Caudate nucleus (tissue), 63 donors: ENCODE measurements at places on chromosomes 1 and 21.
A peak's percentile ranks its signal among the peaks of the same experiment; 100 is the strongest.

GRCh38 chr1:38270849-38271633 lies 224.4 kb upstream of the POU3F1 start:
- DNase-seq, result no peak

- DNase-seq, result no peak
Observed at GRCh38 chr1:87473203-87473661, 144.6 kb downstream of the LMO4 start.

DNA sequence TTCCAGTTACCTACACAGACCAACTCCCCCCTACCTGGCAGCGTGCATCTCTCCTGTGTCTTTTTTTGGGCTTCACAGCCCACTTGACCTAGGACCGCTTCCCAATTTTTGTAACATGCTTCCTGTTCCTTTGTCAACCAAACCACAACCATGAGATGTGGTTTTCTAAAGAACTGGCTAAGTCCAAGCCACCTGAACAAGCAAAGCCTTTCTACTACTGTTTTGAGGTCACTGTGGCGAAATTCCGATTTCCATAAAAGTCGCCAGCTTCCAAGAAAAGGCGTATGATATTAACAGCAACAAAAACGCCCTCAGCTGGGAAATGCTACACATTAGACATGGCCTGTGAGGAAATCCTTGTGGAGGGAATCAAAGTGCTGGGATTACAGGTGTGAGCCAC lies 12.7 kb upstream of the AK2 start:
- no peak for DNase-seq

DNA sequence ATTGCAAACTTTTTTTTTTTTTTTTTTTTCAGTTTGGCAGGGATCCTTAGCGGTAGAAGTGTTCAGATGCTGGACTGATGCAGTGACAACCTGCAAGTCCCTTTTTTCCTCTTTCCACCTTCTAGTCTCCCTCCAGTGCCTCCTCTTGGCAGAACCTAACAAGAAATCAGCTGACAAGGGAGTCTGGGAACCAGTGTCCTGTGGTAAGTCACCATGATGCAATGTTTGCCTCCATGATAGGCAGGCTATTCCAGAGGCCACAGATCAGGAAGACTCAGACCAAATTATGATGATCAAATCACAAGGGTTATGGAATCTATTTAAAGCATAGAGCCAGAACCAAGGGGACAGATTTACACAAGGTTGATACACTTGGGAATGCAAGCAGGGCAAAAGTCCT lies 3.0 kb upstream of the CD34 start:
- no peak for DNase-seq

- no peak for DNase-seq
Observed at GRCh38 chr1:200253774-200254495, 155.9 kb downstream of the ZNF281 start.

DNA sequence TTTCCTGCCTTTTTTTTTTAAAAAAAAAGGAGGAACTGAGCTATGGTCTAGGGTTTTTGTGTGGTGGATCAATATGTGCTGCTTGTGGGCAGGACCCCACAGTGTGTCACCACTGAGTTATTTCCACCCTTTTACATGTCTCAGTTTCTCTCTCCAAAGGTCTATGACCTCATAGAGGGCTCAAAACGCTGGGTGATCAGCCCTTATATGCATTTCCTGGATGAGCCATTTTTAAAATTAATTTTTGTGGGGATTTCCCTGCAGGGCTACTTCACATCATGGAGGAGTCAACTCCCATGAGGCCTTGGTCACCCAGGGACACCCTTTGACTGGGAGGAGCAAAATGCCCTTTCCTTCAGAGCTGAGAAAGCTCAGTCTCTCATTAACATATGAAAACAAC lies 20.7 kb upstream of the HAO2 start:
- no peak for DNase-seq

DNA sequence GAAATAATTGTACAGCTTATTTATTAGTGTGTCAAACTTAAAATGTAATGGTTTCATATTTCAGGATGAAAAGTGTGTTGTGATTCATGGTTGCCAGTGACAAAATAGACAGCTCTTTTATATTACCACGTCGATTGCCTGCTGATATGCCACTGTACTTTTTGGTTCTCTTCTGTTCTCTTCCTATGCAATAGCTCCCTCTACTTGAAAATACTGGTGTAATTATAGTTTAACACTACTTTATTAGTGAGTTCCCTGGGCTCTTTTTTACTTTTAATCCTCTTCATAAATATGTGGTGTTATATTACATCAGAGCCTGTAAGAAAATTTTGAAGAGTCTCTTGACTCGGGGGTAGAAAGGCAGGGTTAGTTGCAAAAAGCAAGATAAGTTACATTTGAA lies 111.3 kb downstream of the PATJ start:
- no peak for DNase-seq

DNA sequence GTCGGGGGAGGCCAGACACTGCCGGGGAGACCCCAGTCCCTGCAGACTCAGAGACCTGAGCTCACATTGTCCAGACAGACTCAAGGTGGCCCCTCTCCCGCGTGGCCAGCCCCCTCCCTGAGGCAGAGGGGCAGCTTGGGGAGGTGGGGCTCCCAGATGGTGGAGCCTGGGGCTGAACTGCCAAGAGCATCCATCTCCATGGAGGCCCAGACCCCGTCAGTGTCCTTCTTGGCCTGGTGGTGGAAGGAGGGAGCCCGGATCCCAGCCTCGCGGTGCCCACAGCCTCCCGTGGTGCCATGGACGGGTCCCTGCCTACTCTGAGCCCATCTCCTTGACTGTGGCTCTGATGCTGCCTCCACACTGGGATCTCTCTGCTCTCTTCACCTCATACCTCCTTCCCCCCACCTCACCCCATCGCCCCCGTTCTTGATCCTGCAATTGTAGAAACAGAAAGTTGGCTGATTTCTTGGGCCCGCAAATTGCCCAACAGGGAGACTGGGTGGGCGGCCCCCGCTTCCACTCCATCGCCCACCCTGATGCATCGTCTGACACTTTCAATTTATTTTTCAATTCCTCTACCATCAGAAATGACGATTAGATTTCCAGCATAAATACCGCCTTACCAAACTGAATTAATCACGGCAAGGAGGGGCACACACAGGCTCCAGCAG lies 348.9 kb downstream of the MATN1 start:
- no peak for DNase-seq

DNA sequence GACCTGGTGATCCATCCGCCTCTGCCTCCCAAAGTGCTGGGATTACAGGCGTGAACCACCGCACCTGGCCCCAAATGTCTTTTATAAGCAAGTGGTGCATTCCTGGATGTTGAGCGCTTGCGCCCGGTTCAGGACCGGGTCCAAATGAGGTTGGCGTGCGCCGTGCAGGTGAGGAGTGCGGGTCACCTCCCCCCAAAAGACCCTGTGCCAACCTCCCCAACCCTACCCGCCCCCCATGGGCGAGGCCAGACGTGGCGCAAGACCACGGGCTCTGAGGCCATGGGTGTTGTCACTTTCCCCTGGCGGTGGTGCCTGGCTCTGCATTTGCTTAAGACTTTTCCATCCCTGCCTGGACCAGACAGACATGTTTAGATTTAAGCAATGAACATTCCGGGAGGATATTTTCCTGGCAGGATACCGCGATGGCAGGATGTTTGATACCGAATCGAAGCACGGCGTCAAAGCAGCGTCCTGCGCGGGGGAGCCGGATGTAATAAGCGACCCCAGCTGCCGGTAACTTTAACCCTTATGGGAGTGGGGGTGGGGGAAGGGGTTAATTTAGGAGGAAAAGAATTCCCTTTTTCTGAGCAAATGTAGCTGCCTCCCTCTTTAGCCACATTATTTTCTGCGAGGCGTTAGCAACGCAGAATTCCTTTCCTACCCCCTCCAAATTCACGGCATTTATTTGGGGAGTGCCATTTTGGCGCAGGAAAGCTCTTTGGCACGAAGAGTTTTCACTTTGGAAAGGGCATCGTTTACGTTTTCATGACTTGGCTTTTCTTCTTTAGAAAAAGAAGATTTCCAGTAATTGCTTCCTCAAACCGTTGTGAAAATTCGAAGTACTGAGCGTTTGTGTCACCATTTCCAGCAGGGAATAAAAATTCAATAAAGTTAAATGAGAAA lies 27.8 kb upstream of the RNF187 start:
- DNase-seq, result peak; percentile 43

DNA sequence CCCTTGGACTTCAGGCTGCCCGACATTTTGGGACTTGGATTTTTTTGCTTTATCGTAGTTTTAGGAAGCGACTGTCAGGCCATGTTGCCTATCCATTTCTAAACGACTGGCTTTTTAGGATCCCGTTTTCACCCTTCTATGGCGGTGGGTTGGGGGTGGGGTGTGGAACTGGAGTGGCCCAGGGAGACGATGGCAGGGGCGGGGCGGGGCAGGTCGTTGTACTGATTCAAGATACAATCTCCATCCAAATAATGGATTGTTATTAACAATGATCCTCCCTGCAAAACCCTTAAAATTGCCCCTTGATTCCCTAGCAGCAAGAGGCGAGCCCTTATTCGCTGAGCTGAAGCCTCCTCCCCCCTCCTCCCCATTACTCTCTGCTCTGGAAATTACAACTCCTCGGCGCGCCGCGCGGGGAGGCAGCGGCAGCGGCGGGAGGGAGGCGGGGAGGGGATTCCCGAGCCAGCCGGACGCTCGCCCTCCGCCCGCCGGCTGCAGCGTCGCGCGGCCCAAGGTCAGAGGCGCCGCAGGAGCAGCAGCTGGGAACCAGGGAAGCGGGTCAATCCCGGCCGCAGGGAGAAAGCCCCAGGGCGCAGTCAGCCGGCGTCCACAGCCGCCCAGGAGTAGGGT lies at the start of gene TRIM67:
TSS of gene TRIM67 (plus strand) at position 392 of the 630 bp plus-strand sequence. CDS start 912 bp downstream, outside the sequence.
- DNase-seq, result no peak

- DNase-seq, result no peak
Observed at GRCh38 chr1:208154679-208155642, 89.2 kb downstream of the PLXNA2 start.
